Uterus (tissue), 4 donors: ENCODE measurements at places on chromosomes 5 and 9. TPM values are rescaled to one million over a fixed set of nuclear protein-coding genes. Genes with fewer than 3 reads are reported as not detected.

The ADAMTS6 gene
- total RNA-seq = 4.9 TPM

The POC5 gene
- total RNA-seq = 8.8 TPM

The PKD2L2 gene
- total RNA-seq = not detected

The PTGR1 gene
- total RNA-seq = 71.1 TPM

GRCh38 chr9:108022246-108022935, 532.8 kb upstream of the KLF4 start:
- DNase-seq = no peak

DNA sequence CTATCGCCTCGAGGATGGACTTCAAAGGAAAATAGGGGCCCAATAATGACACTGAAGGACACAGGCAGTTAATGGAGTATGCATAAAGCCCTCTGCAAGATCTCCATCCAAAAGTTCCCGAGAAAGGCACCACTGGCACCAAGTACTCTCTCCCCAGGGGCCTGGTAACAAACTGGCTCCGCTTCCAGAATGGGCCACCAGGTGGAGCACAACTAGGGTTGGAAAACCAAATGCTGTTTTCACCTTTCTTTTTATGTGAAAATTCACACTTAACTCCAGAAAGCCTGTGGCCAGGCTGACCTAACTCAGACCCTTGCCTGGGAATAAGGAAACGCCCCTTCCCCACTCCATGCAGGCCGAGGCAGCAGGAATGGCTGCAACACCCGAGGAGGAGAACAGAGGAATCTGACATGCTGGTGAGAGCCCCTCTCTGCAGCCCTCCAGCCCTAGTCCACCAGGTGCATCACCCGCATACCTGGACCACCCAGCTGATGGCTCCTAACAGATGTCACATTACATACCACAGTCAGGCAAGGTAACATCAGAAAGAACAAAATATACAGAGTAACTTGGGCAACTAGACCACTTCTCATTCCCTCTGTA, 42.8 kb downstream of the CAMSAP1 start:
- peak; percentile 63 for DNase-seq

- no peak for DNase-seq
Observed at GRCh38 chr9:78133751-78134150, 102.1 kb upstream of the CEP78 start.

DNA sequence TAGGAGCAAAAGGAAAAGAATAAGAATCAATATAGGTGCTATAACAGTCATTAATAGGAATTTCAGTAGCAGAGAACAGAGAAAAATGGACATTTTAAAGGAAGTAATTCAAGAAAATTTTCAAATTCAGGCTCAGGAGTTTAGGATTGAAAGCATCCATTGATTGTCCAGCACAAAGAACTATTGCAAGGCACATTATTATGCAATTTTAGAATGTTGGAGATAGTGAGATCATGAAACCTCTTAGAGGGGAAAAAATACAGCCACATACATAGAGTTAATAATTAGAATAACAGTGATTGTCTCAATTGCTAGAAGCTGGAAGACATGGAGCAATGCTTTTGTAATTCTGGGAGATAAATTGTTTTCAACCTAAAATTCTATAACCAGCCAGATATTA, 31.5 kb downstream of the CNTLN start:
- no peak for DNase-seq
